H1 (cell line): ENCODE measurements at places on chromosomes 11 and 22.

GRCh38 chr22:46721501-46722085, 16.5 kb downstream of the CERK start:
- no peak for DNase-seq

- DNase-seq, result no peak
Observed at GRCh38 chr11:60953781-60954180, 1.8 kb upstream of the SLC15A3 start.

DNA sequence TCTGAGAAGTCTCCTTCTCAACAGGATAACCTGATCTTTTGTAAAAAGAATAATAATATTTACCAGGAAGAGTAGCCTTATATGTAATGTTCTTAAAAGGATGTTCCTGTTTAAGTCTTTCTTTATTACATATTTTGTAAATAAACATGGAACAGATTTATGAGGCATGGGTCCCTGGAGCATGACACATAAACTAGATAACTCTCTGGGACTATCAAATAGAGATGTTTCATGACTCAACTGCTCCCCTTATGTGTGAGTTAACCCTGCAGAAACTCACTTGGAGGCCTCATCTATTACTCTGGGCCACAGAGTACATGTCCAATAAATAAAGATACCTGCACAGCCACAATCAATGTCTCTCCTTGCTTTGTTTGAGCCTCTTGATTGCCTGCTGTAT, 64.6 kb downstream of the GDPD4 start:
- no peak for DNase-seq

- DNase-seq, result no peak
Observed at GRCh38 chr11:14109742-14110141, 147.2 kb downstream of the SPON1 start.

GRCh38 chr11:128757886-128758612, 64.2 kb downstream of the FLI1 start:
- no peak for DNase-seq

- DNase-seq, result no peak
Observed at GRCh38 chr11:128379587-128380580, 207.5 kb downstream of the ETS1 start.
